ENCODE measurements at places on chromosomes 1 and 21. TPM values are rescaled to one million over a fixed set of nuclear protein-coding genes. Genes with fewer than 3 reads are reported as not detected.

DNA sequence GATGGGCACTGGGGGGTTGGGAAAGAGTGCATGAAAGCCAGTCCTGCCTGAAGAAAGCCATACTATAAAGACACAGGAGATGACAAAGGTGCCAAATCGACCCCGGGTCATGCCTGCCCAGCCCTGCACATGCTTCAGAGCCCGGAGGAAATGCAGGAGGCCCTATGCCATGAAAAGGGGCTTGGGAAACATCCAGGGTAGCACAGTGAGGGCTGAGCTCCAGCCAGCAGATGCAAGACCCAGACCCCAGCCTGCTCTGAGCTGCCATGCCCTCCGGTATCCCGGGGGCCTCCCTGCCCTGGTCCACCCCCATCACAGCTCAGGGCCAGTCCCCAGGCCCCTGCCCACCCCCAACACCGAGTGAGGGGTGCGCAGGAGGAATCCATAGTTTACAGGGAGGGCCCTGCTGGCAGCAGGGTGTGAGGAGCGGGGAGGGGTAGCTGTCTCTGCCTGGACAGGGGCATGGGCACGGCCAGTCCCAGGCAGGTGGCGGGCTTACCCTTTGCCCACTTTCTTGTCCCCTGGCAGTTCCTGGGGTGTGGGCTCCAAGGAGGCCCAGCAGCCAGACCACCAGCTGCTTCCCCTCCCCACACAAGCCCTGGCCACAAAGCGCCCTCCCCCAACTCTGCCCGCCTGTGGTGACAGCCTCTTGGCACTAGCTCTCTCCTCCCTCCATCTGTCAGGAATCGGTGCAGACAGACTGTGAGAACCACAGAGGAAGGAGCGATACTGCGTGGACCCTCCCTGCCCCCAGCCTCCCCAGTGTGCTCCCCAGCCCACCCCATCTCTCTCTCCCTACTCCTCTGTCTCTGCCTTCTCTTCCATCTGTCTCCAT is 16.8 kb downstream of the LRP8 start:
- no peak for DNase-seq

- no peak for DNase-seq
These were observed 42.6 kb upstream of the PIGV start for GRCh38 chr1:26745191-26745590.

PTGFR gene
- total RNA-seq, result 1.8 TPM

ETV3L gene
- total RNA-seq, result not detected

FAM163A gene
- 0.06 TPM for total RNA-seq
